BJ (cell line): ENCODE measurements at places on chromosomes 6 and 20. TPM values are rescaled to one million over a fixed set of nuclear protein-coding genes. Genes with fewer than 3 reads are reported as not detected.

DNA sequence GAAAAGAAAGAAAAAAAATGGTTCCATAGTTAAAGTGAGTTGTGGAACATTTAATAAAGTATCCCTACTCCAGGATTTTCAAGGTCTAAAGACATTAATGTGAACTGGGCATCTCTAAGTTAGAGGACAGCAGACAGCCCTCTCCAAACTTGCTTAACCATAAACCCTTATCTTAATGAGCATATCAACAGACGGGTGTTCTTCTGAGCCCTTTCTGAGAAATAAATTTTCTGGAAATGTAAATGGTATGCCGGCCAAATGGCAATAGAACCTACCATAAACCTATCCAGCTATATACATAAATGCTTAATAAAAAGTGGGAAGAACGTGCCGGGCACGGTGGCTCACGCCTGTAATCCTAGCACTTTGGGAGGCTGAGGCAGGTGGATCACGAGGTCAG is 12.5 kb downstream of the SLC18B1 start:
- no peak for DNase-seq

- DNase-seq: no peak
These were observed 119.0 kb downstream of the ALDH8A1 start for GRCh38 chr6:134830940-134831339.

- no peak for DNase-seq
These were observed 626.6 kb upstream of the ADGRB3 start for GRCh38 chr6:68008445-68008844.

BPI gene
- polyA plus RNA-seq: 0.69 and 1.1 TPM in 2 replicates

GRCh38 chr6:138848461-138848860 is 52.6 kb downstream of the ECT2L start:
- no peak for DNase-seq
